NCI-H69 (cell line): ENCODE measurements at places on chromosomes 1 and 21.
A peak's percentile ranks its signal among the peaks of the same experiment; 100 is the strongest.

- no peak for DNase-seq
Observed at GRCh38 chr1:36305915-36306209, 306 bp upstream of the SH3D21 start.

DNA sequence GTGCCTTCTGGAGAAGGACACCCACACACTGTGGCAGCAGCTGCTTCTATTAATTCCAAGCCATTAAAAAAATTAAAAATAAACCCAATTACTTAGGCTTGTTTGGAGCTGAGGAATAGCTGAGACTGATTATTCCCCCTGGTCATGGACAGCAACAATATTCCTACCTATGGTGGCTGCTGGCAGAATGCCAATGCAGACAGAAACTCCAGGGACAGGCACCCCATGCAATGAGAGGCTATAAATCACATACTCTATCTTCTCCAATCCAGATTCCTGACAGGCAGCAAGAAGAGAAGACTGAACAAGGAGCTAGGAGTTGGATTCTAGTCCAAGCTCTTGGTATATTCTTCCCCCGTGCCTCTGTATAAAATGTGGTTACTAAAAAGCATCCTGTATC lies 275.4 kb upstream of the BEND5 start:
- DNase-seq = peak; percentile 84

DNA sequence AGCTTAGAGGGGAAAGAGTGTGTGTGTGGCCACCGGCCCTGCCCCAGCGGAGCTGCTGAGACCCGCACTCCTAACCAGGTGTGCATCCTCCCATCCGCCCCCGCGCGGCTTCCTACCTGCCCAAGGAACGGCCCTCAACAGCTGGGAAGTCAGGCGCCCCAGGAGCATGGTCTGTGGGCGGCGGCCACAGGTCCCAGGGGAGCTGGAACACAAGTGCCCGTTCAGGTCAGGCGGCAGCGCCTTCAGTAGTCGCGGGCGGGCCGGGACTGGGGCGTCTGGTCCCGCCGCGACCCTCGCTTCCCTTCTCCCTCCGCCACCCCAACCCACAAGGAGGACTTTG lies 448 bp downstream of the AURKAIP1 start:
- DNase-seq = peak; percentile 37

- DNase-seq = no peak
Observed at GRCh38 chr1:16441282-16441665, 750 bp downstream of the NECAP2 start.

DNA sequence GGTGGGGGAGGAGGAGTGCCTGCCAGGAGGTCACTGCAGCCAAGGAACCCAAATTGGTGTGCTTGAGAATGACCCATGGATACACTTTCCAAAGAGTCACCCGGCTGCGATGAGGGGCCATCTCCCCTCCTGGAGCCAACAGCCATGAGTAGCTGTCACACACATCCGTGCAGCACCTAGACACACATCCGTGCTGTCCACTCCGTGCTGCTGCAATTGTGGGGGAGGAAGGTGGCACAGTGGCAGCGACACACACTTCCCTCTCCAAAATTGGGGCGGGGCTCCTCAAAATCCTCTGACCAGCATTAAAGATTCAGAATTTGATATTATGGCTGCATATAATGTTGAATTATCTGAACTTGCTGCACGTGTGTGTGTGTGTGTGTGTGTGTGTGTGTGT lies 15.8 kb downstream of the TP73 start:
- peak; percentile 53 for DNase-seq

- DNase-seq = no peak
Observed at GRCh38 chr1:87439821-87440220, 111.1 kb downstream of the LMO4 start.

- DNase-seq = no peak
Observed at GRCh38 chr1:53895421-53895820, 1.4 kb downstream of the DIO1 start.

- DNase-seq = no peak
Observed at GRCh38 chr1:169364948-169365347, 2.6 kb downstream of the NME7 start.

GRCh38 chr1:39431927-39432326 lies 59.5 kb upstream of the BMP8A start:
- no peak for DNase-seq

DNA sequence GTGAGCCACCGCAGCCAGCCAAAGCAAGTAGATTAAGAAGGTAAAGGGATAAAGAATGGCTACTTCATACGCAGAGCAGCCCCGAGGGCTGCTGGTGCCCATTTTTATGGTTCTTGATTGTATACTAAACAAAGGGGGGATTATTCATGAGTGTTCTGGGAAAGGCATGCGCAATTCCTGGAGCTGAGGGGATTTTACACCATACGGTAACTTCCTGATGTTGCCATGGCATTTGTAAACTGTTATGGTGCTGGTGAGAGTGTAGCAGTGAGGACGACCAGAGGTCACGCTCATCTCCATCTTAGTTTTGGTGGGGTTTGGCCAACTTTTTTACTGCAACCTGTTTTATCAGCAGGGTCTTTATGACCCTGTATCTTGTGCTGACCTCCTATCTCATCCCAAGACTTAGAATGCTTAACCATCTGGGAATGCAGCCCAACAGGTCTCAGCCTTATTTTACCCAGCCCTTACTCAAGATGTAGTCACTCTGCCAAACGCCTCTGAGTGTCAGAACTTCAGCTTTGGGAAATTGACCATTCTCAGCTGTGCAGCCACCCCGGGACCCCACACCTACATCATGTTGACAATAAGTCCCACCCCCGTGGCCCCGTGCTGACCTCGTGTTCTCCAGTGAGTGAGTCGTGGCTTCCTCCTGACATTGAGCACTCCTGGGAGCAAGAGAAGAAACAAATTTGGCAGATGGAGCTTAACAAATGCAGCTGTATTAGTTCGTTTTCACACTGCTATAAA lies 149.4 kb upstream of the COL6A1 start:
- DNase-seq = no peak

DNA sequence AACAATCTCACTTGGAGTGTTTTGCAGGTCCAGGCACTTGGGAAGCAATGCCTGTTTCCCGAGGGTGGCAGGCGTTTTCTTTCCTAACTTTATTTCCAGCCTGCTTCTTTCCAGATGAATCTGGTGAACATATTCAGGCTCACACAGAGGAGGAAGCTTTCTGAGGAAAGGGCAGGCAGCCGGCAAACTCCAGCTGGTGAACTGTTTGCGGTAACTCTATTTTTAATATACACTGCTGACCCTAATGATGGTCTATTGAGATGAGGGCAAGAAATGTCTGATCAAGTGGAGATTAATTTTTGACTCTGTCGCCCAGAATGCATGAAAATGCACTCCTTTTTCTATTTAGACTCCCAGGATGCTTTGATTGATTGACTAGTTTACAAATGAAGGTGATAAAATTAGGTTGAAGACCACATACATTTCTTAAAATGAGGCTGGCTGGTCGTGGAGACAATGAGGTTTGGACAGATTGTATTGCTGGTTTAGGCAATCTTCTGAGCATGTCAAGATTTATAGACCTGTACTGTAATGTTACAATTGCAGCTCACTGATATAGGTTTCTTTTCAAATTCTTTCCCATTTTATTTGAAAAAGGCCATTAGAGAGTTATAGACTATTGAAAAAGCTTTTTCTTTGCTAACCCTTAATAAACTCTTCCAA lies 153.8 kb downstream of the ATG4C start:
- DNase-seq = no peak

DNA sequence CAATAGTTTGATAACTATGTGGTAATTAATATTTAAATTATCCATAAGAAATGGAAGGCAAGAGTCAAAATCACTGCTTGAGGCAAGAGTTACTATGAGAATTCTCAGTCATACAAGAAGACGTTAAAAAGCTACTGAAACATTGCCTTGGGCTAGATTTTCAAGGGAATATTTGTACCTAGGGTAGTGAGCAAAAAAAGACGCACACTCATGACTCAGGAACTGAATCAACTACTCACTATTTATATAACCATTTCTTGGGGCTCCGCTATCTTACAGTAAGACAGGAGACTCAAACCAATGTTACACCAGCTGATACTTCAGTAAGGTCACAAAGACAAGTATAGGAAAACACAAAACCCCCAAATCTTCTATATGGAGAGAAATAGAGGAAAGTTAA lies 151.5 kb upstream of the RNPC3 start:
- no peak for DNase-seq

DNA sequence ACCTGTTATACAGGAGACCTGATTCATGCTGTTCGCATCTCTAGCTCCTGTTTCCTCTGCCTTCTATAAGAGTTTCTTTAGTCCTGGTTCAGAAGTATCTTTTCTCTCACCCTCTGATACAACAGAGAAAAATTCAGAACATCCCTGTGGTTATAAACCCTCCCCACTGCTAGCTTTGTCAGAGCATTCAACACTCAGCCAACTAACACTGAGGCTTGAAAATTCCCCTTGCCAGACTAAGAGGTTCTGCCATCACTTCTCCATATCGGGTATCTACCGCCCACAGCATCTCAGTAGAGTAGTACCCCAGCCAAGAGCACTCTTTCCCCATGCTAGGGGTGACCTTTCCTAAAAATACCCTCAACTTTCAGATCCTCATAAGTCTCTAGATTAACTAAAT lies 19.6 kb upstream of the PIK3R3 start:
- DNase-seq = no peak

GRCh38 chr1:115188680-115189395 lies 99.5 kb upstream of the TSPAN2 start:
- no peak for DNase-seq

- peak; percentile 21 for DNase-seq
Observed at GRCh38 chr1:205578780-205579571, 52.8 kb downstream of the ELK4 start.

DNA sequence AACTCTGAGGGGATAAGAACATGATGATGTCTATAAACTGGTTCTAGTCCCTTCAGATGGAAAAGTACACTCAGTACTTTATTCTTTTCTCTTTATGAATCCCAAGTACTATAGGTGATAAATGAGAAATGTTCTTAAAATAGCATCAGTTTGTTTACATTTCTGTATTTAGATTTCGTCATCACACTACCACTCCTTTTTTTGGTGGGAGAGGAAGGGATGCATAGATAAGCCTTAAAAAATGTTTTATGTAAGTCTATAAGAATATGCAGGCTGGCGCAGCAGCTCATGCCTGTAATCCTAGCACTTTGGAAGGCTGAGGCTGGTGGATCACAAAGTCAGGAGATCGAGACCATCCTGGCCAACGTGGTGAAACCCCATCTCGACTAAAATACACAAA lies 144.8 kb downstream of the USP25 start:
- DNase-seq = no peak
